ENCODE measurements at places on chromosomes 16 and 17.

DNA sequence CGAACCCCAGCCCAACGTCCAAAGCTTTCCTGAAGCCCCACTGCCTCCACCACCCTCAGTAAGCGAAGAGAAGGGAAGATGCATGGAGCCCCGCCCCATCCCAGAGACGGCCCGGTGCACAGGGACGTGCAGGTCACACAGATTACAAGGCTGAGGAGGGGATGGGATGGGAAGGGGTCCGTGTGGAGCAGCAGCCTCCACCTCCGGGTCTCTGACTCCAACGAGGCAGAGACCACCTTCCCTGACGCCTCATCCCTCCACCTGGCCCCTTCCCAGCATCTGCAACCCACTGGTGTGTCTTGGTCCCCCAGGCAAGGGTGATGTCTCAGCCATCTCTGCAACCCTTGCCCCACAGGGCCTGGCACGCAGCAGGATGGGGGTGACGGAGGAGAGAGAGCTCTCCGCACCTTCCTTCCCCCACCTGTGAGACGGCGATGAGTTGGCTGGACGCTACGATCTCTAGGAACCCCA is 58.5 kb downstream of the TBC1D16 start:
- no peak for DNase-seq

DNA sequence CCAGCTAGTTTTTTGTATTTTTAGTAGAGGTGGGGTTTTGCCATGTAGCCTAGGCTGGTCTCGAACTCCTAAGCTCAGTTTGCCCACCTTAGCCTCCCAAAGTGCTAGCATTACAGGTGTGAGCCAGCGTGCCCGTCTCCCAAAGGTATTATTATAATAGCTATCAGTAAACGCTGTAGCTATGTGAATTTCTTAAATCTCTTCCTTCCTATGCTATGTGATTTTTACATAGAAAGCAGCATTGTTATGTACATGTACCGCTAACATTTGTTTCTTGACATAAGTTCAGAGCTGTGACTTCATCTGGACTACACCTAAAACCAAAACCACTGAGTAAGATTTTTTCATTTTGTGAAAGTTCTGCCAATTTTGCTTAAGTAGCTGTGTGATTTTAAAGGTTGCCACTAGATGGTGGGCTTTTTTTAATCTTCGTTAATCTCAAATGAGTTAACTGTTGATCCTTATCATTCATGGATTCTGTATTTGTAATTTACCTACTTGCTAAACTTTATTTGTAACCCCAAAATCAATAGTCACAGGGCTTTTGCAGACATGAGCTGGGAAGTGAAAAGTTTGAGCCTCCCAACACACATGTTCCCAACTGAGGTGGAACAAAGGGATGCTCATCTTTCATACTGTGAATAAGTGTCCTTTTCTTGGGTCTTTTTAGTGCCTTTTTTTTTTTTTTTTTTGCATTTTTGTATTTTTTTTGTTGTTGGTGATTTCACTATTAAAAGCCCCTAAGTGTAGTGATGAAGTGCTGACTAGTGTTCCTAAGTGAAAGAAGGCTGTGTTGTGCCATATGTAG is 21.9 kb downstream of the PRKAR1A start:
- no peak for DNase-seq

DNA sequence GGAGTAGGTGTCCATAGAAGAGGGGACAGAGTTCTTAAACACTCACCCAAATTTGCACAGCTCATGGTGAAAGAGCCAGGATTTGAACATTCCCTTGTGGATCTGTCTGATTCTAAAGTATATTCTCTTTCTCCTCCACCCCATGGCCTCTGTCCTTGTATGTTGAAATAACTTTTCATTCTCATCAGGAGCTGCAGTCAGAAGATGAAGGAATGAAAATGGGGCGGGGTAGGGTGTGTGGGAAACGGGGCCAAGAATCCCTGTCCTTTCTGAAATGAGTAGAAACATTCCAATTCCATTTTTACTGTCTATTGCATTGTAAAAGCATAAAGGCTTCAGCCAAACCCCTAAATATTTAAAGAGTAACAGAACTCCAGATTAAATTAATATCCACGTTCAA is 42.8 kb downstream of the NOG start:
- no peak for DNase-seq

DNA sequence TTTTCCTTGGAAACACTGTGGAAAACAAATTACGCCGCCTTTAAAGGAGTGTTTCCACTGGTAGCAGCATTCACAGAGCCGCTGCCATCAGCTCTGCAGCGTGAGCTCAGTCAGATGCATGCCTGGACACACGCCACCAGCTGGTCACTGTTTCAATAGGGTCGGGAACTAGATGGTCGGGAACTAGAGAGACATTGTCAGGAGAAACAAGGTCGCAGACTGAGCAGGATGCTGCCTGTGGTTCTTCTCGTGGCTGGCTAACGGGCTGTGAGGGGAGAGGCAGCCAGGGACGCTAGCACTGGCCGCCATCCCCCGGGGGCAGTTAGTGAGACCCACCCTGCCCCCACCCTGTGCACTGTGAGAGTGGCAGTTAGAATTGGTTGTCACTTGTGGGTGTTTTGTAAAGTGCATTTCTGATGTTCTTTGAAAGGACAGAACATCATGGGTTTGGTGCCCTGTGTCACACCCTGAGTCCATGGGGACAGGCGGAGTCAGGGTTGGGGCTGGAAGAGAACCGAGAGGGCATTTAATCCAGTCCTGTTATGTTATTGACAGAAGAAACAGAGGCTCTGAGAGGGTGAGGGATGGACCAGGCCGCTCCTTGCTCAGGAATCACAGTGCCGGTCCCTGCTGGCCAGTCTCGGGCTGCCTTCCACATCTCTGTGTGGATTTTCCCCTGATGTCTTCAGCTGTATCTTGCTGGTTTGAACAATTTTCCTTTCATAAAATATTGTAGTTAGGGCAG is 86.3 kb downstream of the SPECC1 start:
- DNase-seq, result peak; percentile 49

DNA sequence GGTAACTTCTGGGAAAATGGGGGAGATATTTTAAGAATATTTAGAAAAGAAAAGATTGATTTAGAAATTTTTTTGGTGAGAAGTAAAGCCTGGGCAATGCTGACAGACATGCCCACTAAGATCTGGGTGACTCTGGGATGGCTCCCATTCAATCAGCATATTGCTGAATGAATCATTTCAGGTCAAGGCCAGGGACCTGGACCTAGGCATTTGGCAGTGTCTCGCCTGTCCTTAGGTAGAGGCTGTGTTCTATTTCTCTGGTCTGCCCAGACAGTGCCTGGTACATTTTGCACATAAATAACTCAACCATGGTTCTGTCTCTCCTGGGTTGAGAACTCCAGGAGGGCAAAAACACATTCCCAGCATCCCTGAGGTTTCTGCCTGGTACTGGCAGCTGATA is 39.9 kb downstream of the SMPD3 start:
- DNase-seq, result no peak

DNA sequence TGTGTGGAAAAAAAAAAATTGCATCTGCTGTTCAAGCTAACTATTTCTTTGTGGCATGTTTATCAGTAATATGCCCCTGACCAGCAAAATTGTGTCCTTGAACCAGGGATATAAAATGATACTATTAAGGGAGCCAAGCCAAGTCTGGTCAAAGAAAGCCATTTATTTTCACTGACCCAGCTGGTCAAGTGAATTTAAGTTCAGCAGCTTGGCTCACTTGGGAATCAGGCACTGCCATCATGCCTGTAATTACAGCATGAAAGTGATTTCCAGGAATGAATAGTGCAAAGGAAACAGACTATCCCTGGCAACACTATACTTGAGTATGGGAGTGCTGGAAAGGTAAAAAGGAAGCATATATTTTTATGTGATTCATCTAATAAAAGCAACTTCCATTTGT is 934.6 kb upstream of the CDH8 start:
- no peak for DNase-seq

DNA sequence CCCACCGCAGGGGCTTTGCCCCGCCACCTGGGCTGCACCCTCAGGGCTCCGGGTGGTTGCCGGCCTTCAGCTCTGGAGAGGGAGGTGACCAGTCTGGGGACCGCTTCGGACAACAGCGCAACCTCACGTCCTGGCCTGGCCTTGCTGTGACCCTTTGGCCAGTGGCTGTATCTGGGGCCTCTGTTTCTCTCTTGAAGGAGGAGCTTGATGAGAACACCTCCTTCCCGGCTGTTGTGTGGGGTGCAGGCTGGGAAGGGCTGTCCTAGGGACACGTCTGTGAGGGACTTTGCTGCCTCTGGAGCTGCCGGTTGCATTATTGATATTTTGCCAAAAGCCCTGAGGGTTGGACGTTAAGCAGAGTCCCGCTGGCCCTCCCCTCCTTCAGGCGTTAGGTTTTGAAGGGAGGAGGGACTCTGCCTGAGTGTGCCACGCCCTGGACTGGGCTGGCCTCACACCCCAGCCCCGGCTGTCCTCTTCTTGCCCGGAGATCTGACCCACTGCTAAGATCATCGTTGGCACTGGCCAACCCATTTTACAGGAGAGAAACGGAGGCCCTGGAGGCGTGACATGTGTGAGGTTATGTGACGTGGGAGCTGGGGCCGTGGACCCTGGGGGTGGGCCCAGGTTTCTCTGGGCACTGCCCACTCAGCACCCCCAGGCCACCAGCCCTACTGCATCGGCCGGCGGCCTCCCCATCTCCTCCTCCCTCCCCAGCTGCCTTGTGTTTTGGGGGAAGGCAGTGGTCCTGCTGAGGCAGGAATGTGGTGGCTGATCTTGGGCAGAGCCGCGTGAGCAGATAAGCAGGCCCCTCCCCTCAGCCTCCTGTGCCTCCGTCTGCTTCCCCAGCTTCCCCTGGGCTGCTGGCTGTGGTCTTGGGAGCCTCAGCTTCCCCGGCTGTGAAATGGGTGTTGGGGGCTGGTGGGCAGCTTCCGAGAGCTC is 8.5 kb downstream of the ZFPM1 start:
- no peak for DNase-seq

DNA sequence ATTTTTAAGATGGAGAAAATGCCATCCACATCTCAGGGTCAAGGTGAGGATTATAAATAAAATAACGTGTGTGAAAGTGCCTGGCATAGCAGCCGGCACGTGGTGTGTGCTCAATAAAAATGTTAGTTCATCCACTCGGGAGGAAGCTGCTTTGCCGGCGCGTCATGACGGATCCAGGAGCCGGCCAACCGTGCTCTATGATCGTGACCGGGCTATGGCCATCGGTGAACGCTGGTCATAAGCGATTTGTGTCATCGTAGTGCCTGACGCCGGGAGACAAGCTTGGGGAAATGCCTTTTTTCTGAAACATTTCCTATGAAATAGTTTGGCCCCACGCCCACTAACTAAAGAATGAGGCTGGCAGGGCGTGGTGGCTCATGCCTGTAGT is 74.0 kb downstream of the CMC2 start:
- DNase-seq, result peak; percentile 10

DNA sequence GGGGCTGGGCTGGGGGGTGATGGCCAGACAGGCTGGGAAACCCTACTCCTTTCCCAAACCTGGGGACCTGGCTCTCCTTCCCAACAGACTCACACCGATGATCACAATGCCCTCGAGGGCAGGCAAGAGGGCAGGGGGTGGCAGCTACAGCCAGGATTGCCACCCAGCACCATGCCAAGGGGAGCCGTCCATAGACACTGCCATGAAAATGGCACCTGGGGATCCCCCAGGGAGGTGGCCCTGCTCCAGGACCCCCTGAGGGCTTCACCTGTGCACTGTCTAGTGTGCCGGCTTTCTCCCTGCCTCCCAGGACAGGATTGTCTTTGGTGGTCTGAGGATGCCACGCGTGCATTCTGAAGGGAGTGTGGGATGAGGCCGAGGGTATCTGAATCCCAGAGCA is 24.6 kb downstream of the RPH3AL start:
- no peak for DNase-seq

DNA sequence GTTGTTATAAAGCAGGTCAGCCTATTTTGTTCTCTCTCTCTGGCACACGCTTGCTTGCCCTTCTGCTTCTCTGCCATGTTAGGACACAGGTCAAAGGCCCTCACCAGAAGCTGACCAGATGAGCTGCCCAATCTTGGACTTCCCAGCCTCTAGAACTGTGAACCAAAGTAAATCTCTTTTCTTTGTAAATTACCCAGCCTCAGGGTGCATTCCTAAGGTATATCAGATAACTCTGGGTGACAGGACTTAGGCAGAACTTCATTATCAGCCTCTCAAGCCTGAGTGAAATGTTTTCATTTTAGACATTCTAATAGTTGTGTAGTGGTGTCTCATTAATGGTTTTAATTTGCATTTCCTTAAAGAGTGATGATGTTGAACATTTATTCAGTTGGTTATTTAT is 124.3 kb downstream of the CDRT15L2 start:
- no peak for DNase-seq

DNA sequence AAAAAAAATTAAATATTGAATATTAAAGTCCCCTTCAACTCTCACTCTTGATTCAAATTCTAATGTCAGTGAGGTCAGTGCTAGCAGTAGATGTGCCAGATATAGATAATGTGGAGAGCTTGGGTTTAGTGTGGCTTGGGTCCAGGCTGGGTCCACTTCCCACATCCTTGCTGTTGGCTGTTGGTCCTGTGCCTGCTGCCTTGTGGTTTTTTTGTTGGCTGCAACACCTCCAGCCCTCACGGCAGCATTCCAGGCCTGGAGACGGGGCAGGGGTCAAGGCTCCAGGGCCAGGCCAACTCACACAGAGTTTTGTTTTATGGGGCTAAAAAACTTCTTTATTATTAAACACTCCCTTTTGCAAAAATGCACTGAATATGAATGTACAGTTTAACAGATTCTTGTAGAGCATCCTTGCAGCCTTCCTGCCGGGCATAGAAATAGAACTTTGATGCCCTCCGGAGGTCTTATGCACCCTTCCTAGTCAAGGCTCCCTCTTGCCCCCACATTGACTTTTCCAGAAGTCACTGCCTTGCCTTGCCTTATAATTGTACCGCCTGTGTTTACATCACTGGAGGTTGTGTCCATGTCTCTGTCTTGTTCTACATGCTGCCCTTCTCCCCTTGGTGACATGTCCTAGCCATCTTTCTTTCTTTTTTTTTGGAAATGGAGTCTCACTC is 25.5 kb upstream of the MYO15B start:
- DNase-seq, result no peak

DNA sequence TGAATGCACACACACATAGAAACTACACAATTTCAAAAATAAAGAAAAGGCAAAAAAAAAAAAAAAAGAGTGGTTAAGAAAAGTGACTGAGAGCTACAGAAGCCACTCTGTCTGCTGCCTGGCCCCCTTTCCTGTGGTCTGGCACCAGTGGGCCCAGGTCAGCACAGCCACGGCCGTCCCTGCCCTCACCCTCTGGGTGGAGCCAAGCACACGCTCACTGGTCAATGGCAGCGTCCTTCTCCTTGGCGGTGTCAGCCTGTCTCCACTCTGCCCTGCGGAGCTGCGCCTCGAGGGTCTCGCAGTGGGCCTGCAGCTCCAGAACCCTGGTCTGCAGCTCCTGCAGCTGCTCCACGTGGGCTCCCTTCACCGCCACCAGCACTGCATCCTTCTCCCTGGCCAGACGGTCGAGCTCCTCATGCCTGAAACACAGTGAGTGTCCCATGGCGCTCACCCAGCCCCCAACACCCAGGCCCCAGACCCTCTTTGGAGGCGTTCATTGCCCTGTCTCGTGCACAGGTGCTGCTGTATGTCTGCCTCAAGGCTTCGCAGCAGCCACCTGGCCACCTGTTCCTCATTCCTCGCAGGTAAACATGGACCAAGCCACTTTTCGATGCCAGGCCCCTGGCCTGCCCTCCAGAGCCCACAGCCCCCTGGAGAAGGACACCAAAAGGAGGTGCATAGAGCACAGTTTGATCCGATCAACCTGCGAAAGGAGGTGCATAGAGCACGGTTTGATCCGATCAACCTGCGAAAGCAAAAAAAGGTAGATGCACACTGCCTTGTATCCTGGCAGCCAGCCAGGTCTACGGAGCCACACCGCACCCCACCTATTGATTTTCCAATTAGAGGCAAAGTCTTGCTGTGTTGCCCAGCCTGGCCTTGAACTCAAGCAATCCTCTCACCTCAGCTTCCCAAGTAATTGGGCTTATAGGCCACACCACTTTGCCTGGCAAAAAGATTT is 24.4 kb downstream of the CCDC57 start:
- no peak for DNase-seq

All from nephron progenitor cell (in vitro differentiated cells).